ENCODE measurements at places on chromosomes 3 and 15. TPM values are rescaled to one million over a fixed set of nuclear protein-coding genes. Genes with fewer than 3 reads are reported as not detected.

Gene GHSR
- 1.3 TPM for total RNA-seq

Gene CSTA
- 7.8 TPM for total RNA-seq

DNA sequence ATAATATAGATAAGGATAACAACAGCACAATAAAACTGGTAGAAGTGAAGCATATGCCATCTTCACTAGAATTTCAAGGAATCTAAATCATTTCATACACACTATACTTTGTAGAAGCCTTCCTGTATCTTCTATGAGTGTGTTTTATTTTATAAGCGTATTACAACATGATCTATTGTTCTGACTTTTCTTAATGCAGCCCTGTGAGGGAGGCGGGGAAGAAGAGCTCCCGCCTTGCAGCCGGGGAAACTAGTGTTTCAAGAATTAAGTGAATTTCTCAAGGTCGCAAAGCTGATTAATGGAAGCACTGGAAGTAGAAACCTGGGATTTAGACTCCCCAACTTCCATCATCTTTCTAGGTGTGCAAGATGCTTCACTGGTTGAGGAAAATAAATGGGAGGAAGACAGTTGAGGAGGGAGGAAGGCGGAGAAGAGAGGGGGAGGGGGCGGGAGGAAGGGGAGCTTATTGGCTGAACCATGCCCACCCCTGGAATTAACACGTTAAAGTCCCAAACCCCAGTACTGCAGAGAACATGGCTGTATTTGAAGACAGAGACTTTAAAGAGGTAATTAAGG, 32.9 kb downstream of the VGLL4 start:
- H3K4me3 ChIP-seq, result no peak overlapping the region
- no peaks in the 10 kb centered on the region for H3K27me3 ChIP-seq
- H3K4me1 ChIP-seq, result peaks cover 23% of the 10 kb centered on the region
- no peak overlapping the region for H3K27ac ChIP-seq

DNA sequence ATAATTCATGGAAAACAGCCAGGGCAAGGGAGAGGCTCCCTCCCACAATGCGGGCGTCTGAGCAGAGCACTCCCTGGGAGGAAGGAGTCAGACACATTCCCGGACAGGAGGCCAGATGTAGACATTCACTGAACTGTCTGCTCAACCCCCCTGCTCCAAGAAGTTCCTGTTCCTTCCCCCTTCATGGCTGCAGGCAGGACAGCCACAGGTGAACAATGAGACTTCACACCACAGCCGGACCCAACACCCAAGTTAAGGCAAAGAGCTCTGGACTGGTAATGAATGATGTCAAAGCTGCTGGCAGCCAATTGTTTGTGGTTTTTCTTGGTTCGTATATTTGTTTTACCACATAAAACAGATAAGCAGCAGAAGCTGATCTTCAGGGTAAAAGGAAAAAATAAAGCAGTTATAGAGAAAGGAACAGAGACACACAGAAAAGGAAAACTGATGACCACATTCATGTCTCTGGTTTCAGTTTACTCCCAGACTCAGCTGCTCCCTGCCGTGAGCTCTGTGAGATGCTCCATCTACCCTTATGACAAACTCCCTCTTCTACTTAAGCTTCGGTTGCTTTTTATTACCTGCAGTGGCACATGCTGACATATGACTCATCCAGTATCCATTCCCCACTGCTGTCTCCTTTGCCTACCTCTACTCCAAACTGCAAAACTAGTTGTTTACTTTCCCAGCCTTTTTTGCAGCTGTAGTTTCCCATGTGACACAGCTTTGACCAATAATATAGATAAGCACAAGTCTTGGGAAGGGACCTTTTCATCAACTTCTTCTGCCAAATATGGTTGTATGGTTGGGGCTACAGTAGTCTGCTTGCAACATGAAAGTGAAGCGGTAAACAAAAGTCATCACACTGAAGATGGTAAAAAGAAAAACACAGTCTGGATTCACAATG, 33.1 kb downstream of the DZIP1L start:
- DNase-seq, result peak; percentile 8
- no peak overlapping the region for H3K27ac ChIP-seq
- H3K36me3 ChIP-seq, result no peaks in the 10 kb centered on the region
- H3K27me3 ChIP-seq, result no peaks in the 10 kb centered on the region
- no peaks in the 10 kb centered on the region for H3K4me1 ChIP-seq

DNA sequence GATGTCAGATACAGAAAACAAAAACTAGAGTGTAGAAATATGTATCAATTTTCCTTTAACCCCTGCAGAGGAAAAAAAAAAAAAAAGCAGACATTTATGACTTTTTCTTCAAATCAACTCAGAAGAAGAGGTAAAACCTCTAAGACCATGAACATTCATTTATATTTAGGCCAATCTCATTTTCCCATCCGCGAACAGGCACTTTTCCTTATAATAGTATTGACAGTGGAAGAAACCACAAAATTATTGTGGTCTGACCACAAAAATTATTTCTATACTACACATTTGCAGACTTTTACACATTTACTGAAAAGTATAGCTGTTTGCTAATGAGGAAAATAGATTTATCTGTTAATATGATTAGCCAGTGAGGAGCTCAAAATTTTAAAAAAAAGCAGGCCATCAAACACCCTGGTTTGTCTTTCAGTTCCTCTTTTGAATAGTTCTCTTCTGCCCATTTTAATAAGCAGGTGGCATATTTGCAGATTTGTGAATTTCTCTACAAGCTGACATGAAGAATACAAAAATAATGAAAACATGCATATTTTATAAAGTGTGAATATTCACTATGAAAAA, 5.7 kb downstream of the OSBPL11 start:
- no peak for DNase-seq
- H3K27ac ChIP-seq, result no peak overlapping the region
- H3K4me1 ChIP-seq, result peaks cover 31% of the 10 kb centered on the region
- H3K36me3 ChIP-seq, result peaks cover 2% of the 10 kb centered on the region

DNA sequence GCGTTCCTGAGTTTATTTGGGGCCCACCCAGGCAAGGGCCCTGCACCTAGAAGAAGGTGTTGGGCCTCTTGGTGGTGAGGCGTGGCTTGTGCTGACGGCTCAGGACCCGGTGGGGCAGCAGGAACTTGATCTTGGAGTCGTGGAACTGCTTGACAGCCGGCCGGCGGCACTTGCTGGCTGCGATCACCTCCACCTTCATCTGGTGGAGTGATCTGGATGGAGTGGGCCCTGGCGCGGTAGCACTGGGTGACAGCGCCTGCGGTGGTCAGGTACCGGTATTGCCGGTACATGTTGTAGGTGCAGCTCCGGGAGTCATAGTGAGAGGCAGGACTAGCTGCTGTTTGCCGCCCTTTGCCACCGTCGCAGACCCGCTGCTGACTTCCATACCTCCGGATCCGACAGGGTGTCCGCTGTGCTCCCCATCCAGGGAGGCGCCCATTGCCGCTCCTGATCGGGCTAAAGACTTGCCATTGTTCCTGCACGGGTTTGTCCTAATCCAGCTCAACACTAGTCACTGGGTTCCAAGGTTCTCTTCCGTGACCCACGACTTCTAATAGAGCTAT, 136.8 kb downstream of the ANO10 start:
- no peak for DNase-seq
- no peaks in the 10 kb centered on the region for H3K27me3 ChIP-seq
- no peak overlapping the region for H3K4me3 ChIP-seq
- no peaks in the 10 kb centered on the region for H3K36me3 ChIP-seq
- peaks cover 9% of the 10 kb centered on the region for H3K4me1 ChIP-seq
- no peak overlapping the region for H3K27ac ChIP-seq

DNA sequence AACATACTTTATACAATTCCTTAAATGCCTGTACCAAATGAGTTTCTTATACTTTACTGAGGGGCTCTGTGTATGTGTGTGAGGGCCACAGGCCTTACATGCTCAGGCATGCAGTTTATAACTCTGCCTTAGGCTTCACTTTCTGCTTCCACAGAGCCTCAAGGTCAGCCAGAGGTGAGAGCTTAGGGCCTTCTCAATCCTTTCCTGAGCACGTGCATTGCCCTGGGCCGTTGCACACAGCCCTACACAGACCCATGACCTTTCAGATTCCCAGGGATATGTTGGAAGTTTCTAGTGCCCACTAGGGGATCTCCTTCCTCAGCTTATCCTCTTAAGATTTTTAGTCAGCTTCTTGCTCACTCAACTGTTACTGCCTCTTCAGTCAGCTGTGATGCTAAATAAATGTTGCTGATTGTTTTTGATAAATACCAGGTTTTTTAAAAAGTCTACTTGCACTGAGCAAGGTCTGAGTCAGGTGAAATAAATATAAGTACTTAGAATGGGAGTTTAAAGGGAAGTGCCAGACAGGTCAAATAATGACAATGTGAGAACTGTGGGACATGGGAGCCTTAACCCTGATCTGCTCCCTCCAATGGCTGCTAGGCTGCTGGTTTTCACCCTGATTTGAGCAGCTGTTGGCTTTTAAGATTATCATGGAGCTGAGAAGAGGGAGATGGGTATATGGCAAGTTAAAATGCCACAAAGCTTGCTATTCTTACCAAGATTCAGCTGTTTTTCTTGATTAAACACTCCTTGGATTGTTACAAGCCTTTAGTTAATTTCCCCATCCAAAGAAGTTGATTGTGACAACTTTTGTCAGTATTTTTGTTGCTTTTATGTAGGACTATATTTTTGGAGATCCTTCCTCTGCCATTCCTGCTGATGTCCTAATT, 169.5 kb downstream of the PLD1 start:
- H3K27me3 ChIP-seq, result no peaks in the 10 kb centered on the region
- H3K4me3 ChIP-seq, result no peak overlapping the region

- H3K36me3 ChIP-seq, result no peaks in the 10 kb centered on the region
- no peaks in the 10 kb centered on the region for H3K27me3 ChIP-seq
- no peak overlapping the region for H3K27ac ChIP-seq
- no peak for DNase-seq
These were observed 107.5 kb upstream of the THBS1 start for GRCh38 chr15:39473298-39473947.

GRCh38 chr3:10379961-10380360, 59.0 kb upstream of the SEC13 start:
- no peak overlapping the region for H3K4me3 ChIP-seq
- H3K4me1 ChIP-seq, result no peaks in the 10 kb centered on the region
- H3K36me3 ChIP-seq, result no peaks in the 10 kb centered on the region
- no peaks in the 10 kb centered on the region for H3K27me3 ChIP-seq
- no peak for DNase-seq
- H3K27ac ChIP-seq, result no peak overlapping the region

DNA sequence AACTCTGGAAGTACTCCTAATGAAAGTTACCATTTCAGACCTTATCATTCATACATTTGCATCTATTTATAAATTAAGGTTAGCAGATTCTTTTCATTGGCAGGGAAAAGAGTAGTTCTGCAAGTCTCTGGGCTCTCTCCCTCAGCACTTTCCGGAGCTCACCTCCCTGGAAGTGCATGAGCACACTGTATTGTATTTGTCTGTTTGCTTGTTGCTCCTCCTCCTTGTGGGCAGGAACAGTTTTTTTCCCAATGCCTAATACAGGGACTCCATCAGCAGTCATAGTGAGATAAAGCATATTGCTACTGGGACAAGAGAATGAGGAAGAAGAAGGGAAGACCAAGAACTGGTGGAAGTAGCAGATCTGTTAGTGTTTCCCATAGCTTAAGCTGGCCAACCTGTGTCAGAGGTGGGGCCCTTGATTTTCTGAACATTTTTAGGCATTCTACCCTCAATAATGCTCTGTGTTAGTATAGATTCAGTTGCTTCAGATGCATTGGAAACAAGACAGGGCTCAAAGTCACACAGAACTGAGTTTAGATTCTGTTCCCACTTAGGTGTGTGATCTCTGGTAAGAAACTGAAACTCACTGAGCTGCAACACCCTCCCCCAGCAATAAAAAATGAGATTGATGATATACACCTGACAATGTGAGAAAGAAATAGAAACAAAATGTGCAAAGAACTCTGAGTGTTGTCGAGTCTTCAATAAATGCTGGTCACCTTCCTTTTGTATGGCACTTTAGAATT, 407.8 kb downstream of the TUSC7 start:
- no peaks in the 10 kb centered on the region for H3K36me3 ChIP-seq
- no peaks in the 10 kb centered on the region for H3K27me3 ChIP-seq
- H3K4me1 ChIP-seq, result no peaks in the 10 kb centered on the region
- no peak overlapping the region for H3K4me3 ChIP-seq

GRCh38 chr3:8972639-8973038, 9.4 kb upstream of the RAD18 start:
- peaks cover 3% of the 10 kb centered on the region for H3K27me3 ChIP-seq
- H3K4me3 ChIP-seq, result no peak overlapping the region
- peak; percentile 23 for DNase-seq
- H3K36me3 ChIP-seq, result no peaks in the 10 kb centered on the region
- H3K4me1 ChIP-seq, result peaks cover 5% of the 10 kb centered on the region
- no peak overlapping the region for H3K27ac ChIP-seq

DNA sequence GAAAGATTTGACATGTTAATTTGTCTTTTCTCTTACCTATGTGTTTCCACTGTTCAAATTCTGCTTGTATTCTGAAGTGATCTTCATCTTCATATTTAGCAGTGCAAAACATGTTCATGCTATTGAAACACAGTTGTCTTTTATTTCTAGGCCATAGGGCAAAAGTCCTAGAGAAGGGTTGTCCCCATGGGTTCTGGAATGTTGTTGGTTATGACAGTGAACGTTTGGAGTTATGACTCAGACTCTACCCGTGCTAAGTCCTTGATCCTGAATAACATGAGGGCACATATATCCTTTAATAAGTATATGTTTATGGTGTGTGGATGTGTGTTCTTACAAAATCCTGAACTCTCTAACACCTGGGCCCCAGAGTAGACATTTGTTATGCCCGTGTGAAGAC, 23.0 kb upstream of the ARPP21 start:
- no peaks in the 10 kb centered on the region for H3K36me3 ChIP-seq
- no peak overlapping the region for H3K27ac ChIP-seq
- no peaks in the 10 kb centered on the region for H3K4me1 ChIP-seq
- no peak overlapping the region for H3K4me3 ChIP-seq
- no peaks in the 10 kb centered on the region for H3K27me3 ChIP-seq
- DNase-seq, result no peak

DNA sequence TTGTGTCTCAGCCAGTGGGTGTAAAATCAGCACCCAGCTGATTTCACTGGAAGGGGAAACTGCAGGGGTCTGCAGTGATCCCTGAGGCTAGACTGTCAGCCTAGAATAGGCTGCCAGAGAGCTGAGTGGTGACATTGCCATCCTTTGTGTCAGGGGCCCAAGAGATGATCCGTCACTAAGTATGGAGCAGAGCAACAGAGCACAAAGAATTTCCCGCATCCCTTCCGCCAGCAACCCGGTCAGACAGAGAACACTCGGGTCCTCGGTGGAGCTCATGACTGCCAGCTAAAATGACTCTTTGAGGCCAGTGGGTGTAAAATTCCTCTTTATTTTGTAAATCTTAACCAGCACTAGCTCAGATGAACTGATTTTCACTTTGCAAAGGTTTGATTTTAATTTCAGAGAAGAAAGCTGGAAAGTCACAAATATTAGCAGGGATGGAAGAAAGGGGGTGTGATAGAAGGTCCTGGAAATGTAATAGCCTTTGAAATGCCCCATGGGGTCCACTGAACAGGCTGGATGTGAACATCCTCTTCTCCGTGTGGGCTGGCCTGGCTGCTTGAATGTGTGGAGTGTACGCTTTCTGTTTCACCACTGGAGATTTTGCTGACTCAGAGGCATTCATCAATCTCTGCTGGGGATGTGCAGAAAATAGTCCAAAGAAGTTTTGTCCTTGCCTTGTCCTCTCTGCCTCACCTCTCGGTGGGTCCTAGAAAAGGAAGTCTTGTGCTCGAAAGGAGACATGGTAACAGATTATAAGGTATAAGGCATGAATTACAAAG, 138.8 kb downstream of the SV2B start:
- H3K4me1 ChIP-seq, result no peaks in the 10 kb centered on the region
- no peaks in the 10 kb centered on the region for H3K36me3 ChIP-seq
- H3K27me3 ChIP-seq, result no peaks in the 10 kb centered on the region
- no peak overlapping the region for H3K27ac ChIP-seq
- H3K4me3 ChIP-seq, result no peak overlapping the region

- no peak overlapping the region for H3K4me3 ChIP-seq
- H3K27me3 ChIP-seq, result no peaks in the 10 kb centered on the region
- H3K36me3 ChIP-seq, result peaks cover 50% of the 10 kb centered on the region
- no peak overlapping the region for H3K27ac ChIP-seq
These were observed 61.2 kb downstream of the VPS8 start for GRCh38 chr3:184873141-184873540.

Measured in natural killer cell (primary cell).